GM23248 (cell line): ENCODE measurements at places on chromosomes 3 and 15. TPM values are rescaled to one million over a fixed set of nuclear protein-coding genes. Genes with fewer than 3 reads are reported as not detected.

DNA sequence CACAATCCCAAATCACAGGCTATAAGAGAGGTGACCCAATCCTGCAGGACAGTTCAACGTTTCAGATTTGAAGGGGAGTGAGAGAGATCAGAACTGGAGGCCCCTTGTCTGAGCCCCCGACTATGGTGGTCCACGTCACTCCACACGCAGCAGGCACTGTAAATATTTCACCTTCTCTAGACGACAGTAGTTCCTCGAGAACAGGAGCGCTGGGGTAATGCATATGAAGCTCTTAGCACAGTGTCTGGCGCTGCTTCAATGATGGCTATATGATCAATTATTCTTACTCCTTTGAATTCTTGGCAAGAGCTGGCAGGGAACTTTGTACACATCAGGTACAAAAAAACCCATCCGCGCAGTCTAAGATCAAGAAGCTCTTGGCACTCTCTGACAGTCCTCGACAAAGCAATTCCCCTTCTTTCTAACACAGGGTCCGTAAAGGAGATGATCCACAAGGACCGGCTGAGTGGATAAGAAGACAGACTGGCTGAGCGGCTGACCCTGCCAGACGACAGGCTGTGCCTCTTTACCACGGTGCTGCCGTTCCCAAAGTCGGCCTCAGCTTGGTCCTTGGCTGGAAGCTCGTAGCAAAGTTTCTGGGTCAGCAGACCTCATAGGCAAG, 522 bp upstream of the NRROS start:
- DNase-seq, result peak; percentile 24

DNA sequence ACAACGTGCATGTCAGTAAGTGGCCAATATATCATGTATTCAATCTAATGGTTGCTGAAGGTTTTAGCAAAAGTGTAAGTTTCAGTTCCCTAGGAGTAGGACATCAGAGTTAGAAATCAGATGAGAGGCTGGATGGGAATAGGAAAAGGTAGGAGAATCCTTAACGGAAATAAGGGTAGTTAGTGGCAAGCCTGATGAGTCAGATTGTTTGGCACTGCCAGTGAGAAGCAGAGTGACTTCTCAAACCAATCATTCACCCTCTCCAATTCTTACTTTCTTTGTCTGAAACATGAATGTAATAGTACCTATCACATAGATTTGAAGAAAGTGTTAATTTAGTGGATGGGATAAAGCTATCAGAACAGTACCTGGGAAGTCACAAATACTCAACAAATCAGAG, 894.0 kb downstream of the NTRK3 start:
- DNase-seq, result peak; percentile 20

GRCh38 chr15:90646662-90647305, 70.4 kb upstream of the BLM start:
- no peak for DNase-seq

DNA sequence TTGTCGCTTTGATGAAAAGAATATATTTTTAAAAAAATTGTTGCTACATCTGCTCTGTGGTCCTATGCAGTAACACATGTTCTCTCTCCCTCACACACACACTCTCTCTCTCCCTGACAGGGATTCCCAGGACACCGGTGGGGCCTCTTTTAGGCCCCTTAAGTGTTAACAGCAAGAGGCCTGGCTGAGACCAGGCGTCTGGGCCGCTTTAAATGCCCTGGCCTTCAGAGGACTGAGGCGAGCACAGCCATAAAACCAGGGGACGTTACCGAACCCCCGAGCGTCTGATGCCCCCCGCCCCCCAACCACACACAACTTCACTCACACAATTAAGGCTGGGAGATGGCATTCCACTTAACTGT, 1.7 kb downstream of the BNC1 start:
- DNase-seq, result peak; percentile 69

DNA sequence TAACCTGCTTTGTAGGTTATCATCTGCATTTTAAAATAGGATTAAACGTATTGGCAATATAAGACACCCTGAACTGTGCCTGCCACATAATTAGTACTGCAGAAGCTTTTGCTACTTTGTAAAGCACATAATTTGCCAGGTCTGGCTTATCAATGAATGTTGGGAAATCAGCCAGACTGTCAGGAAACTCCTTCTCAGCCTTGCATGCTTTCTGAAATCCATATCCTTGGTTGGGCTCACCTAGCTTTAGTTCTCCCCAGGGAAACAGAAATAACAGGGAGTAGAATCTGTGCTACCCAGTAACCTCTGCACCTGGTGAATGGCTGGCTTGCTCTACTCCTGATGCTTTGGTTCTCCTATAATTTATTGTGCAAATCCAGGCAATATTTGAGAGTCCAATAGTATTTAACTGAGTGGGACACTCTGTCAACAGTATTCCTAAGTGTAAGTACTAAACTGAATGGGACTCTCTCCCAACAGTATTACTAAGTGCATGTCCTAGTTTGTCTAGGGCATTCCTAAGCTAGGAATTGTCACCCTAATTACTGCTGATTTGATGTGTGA, 354.5 kb downstream of the WDR72 start:
- no peak for DNase-seq

DNA sequence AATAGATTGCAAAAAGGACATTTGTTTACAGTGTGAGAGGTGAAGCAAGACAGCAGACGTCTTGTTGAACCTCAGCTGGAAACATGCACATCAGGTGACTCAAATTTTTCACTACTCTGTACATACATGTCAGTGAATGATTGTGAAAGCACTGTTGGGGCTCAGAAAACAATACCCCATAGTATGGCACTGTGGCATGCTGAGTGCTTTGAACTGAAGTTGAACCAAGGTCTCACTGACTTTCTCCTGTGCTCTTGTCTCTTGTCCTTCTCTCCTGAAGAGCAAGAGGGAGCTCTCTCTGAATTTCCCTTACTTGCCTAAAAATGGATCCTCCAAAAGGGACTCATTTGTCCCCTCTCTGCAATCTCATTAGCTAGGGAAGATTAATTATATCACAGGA, 24.5 kb upstream of the NEDD4 start:
- no peak for DNase-seq

GRCh38 chr15:83930392-83931212, 276.7 kb downstream of the ADAMTSL3 start:
- DNase-seq, result no peak

DNA sequence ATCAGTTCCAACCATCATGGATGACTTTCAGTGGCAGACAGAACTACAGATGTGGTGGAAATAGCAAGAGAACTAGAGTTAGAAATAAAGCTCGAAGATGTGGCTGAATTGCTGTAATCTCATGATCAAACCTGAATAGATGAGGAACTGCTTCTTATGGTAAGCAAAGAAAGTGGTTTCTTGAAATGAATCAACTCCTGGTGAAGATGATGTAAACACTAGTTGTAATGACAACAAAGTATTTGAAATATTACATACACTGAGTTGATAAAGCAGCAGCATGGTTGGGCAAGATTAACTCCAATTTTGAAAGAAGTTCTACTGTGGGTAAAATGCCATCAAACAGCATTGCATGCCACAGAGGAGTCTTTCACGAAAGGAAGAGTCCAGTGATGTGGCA, 131.7 kb upstream of the FAM3D start:
- peak; percentile 5 for DNase-seq

GRCh38 chr3:154142608-154143007, 21.4 kb downstream of the ARHGEF26 start:
- no peak for DNase-seq

DNA sequence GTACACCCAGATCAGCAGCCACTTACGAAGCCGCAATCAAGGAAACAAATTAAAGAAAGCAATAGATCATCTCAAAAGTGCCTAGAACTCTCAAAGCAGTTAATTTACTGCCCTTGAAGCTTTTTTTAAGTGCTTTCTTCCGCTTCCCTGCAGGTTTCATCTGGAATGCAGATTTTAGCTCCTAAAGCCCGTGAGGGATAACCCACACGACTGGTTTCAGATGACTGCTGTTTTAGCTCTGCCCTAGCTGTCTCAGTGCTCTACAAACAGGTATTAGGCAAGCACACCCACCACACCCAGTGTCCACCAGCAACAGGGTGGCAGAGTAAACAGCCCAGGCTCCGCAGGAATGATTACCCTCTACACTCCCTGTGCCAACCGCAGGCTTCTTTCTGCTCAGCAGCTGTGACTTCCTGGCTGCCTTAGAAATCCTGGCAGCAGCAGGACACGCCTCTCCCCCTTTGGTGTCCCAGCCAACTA, 126.0 kb downstream of the FMN1 start:
- peak; percentile 39 for DNase-seq

The DHX30 gene
- 42.9 and 44.1 TPM in 2 replicates for polyA plus RNA-seq

DNA sequence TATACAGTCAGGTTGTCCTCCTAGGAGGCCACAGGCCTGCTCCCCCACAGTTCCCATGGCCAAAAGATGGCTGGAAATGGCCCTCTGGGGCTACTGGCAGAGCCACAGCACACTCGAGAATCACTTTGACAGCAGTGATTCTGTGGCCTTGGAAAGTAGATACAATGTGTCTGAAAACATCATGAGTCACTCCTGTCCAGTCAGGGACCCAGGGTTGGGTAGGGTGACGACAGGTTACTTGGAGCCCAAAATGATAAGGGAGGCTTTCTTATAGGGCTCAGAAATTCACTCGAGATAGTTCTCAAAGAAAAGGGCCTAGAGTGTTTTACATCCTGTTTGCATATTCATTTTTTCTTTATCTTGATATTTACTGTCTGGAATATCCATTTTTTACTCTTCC, 24.3 kb downstream of the MRPS25 start:
- peak; percentile 6 for DNase-seq

The CORO2B gene
- 2.7 and 3.7 TPM in 2 replicates for polyA plus RNA-seq

GRCh38 chr15:53976844-53977392, 1.3 kb upstream of the UNC13C start:
- no peak for DNase-seq

DNA sequence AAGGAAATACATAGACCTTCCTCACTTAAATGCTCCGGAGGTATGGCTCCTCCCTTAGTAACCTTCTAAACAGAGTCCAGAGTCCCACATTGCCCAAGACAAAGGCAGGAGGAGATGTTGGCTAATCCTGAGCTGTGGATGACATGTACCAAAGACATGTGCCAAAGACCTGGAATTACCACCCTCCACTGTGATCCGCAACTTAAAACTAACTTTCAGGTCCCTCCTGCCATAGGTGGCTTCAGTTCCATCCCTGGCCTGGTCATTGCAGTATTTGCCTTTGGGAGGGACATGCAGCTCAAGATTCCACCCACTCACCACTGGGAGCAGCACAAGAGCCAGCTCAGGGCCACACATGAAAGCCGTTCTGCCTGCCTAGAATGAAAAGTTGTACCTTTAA, 28.0 kb downstream of the MYZAP start:
- DNase-seq, result peak; percentile 20
